ENCODE measurements at places on chromosomes 3 and 15. TPM values are rescaled to one million over a fixed set of nuclear protein-coding genes. Genes with fewer than 3 reads are reported as not detected.

DNA sequence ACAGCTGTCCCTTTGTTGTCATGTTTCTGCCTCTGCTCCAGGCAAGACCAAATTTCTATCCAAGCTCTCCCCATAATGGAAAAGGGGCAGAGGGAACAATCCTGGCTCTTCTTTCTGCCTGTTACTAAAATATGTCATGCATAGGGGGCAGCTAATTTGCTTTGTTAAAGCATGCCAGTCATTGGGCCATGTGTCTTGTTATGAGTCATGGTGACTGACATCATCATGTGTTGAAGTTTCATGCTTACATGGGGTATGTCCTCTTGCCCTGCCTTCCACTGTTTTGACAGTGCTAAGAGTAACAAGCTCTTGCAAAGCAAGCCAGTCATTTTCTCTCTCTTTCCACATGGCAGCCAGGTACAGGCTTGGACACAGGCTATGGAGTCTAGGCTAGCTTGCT lies 268.9 kb downstream of the GABRB3 start:
- no peak for DNase-seq

- DNase-seq, result no peak
Observed at GRCh38 chr3:4494895-4495264, 1.7 kb downstream of the ITPR1 start.

DNA sequence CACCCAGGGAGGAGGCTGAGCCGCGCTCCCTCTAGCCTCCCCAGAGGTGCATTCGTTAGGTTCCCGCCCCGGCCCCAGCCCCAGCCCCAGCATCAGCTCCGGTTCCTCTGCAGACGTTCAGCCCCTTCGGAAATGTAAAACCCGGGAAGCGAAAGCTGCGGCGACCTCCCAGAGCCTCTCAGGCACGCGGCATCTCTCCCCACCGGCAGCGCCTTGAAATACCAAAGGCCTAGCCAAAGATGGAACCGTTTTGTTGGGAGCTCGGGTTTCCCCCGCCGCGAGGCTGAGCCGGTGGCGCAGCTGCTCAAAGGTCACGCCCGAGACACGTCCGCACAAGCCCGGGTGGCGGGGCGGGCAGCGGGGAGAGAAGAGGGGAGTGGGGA lies 77.8 kb upstream of the HES1 start:
- DNase-seq, result peak; percentile 69

The TPRG1 gene
- total RNA-seq, result 1.3 TPM

The CPN2 gene
- total RNA-seq, result not detected

The TRH gene
- total RNA-seq, result 1.7 TPM

The ISLR2 gene
- total RNA-seq, result 21.1 TPM

The SPTSSB gene
- total RNA-seq, result 1.9 TPM
